Immature natural killer cell (primary cell): ENCODE measurements at places on chromosomes 7 and 10. TPM values are rescaled to one million over a fixed set of nuclear protein-coding genes. Genes with fewer than 3 reads are reported as not detected.

Gene IGFBP1
- polyA plus RNA-seq, result not detected

Gene OR2A42
- not detected for polyA plus RNA-seq

GRCh38 chr10:126770809-126771208 is 100.3 kb upstream of the C10orf90 start:
- no peak overlapping the region for H3K4me3 ChIP-seq
- no peaks in the 10 kb centered on the region for H3K27me3 ChIP-seq
- H3K4me1 ChIP-seq, result no peaks in the 10 kb centered on the region
- no peaks in the 10 kb centered on the region for H3K36me3 ChIP-seq

Gene PDE6C
- polyA plus RNA-seq, result not detected

- H3K4me1 ChIP-seq, result no peaks in the 10 kb centered on the region
- peaks cover 3% of the 10 kb centered on the region for H3K27me3 ChIP-seq
- no peak overlapping the region for H3K4me3 ChIP-seq
- DNase-seq, result no peak
- H3K36me3 ChIP-seq, result no peaks in the 10 kb centered on the region
These were observed 1308.2 kb downstream of the GATA3 start for GRCh38 chr10:9362721-9363120.

- peaks cover 2% of the 10 kb centered on the region for H3K27me3 ChIP-seq
- no peaks in the 10 kb centered on the region for H3K4me1 ChIP-seq
- no peaks in the 10 kb centered on the region for H3K36me3 ChIP-seq
- no peak for DNase-seq
- no peak overlapping the region for H3K27ac ChIP-seq
These were observed 204.3 kb downstream of the DGKB start for GRCh38 chr7:14698239-14698638.

DNA sequence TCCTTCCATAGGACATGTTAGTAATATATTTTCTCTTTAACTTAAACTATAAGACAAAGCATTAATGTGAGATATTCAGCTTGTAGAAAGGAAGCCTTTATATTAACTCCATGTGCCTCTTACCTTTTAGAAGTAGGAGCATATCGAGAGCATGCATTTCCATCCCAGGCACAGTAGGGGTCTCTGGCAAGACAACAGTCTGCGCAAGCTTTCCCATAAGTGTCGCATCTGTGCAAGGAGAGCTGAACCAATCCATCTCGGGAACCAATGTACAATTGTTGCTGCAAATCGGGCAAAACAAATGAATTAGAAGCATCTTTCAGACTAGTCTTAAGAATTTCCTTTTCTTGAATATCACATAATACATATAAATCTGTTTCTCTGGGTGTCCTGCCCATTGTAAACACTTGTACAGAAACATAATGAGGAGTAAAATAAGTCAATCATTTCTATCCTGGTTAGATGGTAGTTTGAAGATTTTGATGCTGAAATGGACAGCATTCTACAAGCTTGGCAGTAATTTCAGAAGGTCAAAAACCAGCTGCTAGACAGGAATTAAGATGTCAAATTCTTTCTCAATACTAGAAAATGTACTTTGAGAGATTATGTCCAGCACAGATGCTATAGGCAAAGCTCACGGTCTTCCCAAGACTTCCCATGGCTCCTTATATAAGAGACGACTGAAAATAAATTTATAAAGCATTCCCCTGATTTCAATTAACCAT is 171.8 kb downstream of the SEMA3D start:
- no peak overlapping the region for H3K27ac ChIP-seq
- H3K27me3 ChIP-seq, result no peaks in the 10 kb centered on the region
- DNase-seq, result no peak
- no peaks in the 10 kb centered on the region for H3K36me3 ChIP-seq
- H3K4me3 ChIP-seq, result no peak overlapping the region
- no peaks in the 10 kb centered on the region for H3K4me1 ChIP-seq

DNA sequence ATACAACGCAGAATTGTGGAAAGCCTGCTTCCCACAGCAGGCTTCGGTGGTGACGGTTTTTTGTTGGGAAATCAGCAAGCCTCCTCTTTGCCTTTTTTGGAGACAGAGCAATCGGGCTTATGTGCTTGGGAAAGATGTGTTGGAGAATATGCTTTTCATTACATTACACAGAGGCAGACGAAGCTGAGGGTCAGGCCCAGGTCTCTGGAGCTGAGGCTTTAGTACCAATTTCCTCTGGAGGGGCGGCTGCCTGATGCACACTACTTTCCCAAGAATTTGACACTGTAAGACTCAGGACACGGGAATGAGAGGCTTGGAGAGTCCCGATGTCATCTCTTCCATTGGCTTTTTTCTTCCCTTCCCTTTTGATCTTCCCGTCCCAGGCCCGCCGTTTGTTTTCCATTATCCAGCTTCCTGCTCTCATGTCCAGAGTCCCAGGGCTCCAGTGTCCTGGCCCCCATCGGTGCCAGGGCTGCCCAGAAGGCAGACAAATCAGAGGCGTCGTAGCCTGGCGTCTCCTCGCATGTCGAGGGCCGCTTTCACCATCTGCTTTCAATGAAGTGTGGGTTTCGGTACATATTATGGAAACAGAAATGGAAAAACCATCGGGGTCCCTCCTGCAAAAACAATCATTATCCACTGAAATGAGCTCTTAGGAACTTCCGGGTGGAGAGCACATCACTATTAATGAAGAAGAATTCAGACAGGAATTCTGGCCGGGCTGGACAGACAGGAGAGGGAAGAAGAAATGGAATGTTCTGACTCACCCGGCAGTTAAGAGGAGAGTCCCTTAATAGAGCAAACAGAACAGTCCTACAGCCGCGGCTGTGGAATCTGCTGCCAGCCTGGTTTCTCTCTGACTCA is 123.0 kb upstream of the JCAD start:
- DNase-seq, result no peak
- H3K27me3 ChIP-seq, result no peaks in the 10 kb centered on the region
- no peak overlapping the region for H3K27ac ChIP-seq
- H3K4me3 ChIP-seq, result no peak overlapping the region
- no peaks in the 10 kb centered on the region for H3K4me1 ChIP-seq

DNA sequence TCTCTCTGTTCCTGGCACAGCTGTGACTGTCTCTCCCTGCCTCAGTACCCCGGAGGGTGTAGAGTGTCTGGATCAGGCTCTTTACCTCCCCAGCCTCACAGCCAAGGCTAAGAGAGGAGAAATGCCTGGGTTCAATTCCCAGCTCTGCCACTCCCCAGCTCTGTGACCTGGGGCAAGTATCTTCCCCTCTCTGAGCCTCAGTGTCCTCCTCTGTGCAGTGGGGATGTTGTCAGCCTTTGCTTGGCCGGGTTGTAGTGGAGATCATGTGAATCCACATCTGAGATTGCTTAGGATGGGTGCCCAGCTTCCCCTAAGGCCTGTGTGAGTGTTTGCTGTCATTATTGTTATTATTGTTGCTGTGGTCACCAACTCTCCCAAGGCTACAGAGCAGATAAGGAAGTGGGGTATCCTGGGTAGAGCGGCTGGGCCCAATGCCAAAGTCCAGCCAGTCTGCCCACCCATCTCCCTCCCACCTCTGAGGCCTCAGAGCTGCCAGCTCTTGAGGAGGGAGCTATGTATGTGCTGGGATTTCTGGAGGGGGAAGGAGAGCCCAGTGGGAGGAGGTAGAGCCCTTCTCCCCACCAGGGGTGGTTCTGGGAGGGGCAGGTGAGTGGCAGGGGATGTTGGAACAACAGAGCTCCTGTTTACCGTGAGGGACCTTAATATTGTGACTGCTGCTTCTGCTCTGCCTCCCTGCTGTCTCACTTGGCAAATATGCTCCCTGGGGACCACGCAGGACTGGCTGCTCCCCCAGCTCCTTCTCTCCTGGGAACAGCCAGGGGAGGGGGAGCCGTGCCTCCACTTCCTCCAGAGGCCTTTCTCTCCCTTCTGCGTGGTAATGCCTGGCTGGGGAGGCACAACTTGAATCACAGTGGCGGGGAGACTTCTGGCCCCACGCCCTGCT is 170.5 kb downstream of the RPS24 start:
- no peak overlapping the region for H3K27ac ChIP-seq
- H3K36me3 ChIP-seq, result no peaks in the 10 kb centered on the region
- no peaks in the 10 kb centered on the region for H3K4me1 ChIP-seq
- no peak overlapping the region for H3K4me3 ChIP-seq

Gene UCMA
- not detected for polyA plus RNA-seq

Gene FKBP6
- polyA plus RNA-seq, result not detected

GRCh38 chr7:131781-132482 is 60.4 kb upstream of the FAM20C start:
- DNase-seq, result no peak
- peaks cover 13% of the 10 kb centered on the region for H3K27me3 ChIP-seq
- no peaks in the 10 kb centered on the region for H3K36me3 ChIP-seq
- H3K4me3 ChIP-seq, result no peak overlapping the region

GRCh38 chr10:23343591-23344240 is 881 bp downstream of the C10orf67 start:
- H3K4me3 ChIP-seq, result no peak overlapping the region
- no peaks in the 10 kb centered on the region for H3K36me3 ChIP-seq
- DNase-seq, result no peak
- peaks cover 19% of the 10 kb centered on the region for H3K27me3 ChIP-seq
- no peak overlapping the region for H3K27ac ChIP-seq
